H7 (cell line): ENCODE measurements at places on chromosomes 6 and 20.

DNA sequence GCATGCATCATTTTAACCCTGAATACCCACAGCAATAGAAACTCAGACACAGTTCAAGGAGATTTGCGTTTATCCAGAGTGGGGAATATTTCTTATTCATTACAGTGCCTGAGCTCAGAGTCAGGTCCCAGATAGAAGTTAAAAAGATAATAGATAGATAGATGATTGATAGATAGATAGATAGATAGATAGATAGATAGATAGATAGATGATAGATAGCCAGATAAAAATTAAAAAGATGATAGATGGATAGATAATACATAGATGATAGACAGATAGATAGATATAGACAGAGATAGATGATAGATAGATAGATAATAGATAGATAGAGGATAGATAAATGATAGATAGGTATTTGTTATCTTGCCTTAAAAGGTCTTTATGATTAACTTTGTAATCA, 184.7 kb downstream of the MYLK4 start:
- DNase-seq: no peak

DNA sequence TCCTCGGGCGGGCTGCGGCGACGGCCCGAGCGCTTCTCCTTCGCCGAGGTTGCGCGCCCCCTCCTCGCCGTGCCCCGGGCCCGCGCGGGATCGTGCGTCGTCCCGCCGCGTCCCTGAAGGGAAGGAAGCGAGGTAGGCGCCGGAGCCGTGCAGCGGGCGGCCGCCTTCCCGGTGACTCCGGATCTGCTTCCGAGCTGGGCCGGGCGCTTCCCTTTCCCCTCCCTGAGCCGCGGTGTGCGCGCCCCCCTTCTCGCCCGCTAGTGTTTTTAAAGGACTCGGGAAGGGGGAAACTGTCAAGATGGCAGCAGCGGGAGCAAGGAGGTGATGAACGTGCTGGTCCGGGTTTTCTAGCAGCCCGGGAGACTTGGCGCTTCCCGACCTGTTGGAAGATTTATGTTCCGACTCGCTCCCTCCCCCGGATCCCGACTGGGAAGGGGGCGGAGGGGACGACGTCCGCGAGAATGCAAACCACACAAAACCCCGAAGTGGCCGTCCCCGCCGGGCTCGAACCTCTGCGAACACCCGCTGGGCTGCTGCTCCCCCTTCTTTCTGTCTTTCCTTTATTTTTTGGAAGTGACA, 744 bp upstream of the FOXO3 start:
- DNase-seq: peak; percentile 86

DNA sequence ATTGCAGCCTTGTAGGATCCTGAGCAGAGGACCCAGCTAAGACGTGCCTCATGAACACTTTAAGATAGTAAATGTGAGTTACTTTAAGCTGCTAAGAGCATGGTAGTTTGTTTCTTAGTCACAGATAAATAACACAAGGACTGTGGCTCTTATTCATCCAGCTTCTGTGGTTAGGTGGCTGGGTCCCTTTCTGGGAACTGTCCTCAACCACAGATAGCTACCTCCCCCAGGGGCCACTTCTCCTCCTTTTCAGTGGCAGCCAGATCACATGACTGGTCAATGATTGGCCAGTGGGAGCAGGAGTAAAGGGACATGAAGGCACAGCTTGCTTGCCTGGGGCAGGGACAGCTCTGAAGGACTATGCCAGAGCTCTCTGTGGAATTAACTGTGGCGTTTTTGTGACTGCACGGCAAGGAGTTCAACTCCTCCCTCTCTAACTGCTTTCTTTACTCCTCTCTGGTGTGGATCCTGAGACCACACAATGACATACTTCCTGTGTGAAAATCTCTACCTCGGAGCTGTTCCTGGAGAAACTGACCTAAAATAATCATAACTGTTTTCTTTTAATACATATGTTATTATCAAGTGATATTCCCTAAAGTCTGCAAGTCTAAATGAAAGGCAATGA, 76.5 kb downstream of the NRN1 start:
- no peak for DNase-seq

GRCh38 chr6:130366107-130367005, 539 bp downstream of the TMEM200A start:
- peak; percentile 81 for DNase-seq

GRCh38 chr6:69019832-69020231, 384.8 kb downstream of the ADGRB3 start:
- no peak for DNase-seq

DNA sequence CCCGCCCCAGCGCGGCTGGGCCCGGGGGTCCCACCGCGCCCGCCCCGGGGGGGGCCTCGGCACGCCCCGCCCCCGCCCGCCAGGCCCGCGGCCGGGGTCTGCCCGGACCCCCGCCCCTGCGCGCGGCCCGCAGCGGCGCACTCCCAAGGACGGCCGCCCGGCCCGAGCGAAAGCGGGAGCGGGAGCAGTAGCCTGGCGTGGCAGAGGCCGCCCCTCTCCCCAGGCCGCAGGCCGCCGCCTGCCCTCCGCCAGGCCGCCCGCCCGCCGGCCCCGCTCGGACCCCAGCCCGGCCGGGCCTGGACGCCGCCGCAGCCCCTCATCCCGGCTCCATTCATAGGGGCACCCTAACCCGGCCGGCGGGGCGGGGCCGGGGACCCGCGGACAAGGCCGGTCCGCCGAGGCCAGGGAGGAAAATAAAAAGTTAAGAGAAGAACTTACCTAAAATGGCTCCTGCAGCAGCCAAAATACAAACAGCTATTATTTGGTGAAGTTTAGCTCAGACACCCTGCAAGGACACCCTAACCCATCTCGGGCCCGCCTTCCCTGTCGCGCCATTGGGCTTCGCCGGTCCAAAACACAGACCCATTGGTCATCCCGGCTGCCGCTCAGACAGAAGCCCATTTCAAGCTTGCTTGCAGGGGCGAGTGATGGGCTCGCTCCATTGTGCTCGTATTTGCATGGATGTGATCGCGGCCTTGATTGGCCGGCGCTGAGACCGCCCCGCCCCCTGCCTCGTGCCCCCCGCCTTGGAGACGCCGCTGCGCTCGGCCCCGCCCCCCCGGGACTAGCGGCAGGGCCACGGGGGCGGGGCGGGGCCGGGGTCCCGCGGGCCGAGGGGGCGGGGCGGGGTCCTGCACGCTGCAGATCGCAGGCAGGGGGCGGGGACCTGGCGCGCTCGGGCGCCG, at the start of gene CHD6:
Gene CHD6 (minus strand): TSS at position 476 of the 905 bp plus-strand sequence. CDS start 67,040 bp downstream, outside the sequence.
- DNase-seq: peak; percentile 98

DNA sequence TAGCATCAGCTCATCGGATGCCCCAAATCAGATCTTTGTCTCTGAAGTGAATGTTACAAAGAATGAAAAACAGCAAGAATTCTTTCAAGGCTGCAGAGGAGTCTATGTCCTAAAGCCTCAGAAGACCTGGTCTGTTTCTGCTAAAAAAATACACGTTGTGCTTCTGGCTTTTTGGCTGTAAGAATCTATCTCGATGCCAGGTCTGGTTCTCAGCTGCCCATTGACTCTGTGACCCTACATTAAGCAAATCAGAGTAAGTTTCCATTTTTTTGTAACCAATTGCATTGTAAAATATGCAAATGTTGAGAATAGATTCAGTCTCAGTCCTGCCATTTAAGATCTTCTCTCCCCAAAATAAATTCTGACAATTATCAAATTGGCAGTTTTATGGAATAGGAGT, 705.4 kb downstream of the RFPL4B start:
- DNase-seq: no peak

GRCh38 chr6:150622941-150623874, 23.5 kb downstream of the PLEKHG1 start:
- no peak for DNase-seq

- peak; percentile 29 for DNase-seq
These were observed 156.1 kb downstream of the DLL1 start for GRCh38 chr6:170134471-170135440.

DNA sequence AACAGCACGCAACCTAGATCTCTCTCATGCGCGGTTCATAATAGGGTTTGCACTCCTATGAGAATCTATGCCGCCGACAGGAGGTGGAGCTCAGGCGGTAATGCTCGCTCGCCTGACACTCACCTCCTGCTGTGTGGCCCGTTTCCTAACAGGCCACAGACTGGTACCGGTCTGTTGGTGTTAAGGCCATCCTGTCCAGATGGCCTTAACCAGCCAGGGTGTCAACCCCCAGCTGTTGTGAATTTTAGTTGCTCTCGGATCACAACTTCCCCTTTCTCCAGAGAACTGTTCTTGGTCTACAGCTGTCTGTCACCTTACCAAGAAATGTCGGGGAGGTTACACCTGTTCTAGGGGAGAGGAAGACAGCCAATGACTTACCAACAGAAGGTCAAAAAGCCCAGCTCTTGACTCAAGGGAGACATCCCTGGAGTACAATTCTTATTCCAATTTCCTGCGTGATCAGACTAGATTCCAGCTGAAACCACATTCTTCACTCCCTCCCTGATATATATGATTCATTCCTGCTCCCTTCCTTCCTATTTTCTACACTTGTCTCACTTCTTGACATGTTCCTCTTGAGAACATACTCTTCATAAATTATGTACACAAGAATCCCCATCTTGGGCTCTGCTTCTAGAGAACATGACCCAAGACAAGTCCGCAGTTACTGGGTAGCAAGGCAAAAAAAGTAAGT, 23.1 kb upstream of the DNAAF9 start:
- no peak for DNase-seq

DNA sequence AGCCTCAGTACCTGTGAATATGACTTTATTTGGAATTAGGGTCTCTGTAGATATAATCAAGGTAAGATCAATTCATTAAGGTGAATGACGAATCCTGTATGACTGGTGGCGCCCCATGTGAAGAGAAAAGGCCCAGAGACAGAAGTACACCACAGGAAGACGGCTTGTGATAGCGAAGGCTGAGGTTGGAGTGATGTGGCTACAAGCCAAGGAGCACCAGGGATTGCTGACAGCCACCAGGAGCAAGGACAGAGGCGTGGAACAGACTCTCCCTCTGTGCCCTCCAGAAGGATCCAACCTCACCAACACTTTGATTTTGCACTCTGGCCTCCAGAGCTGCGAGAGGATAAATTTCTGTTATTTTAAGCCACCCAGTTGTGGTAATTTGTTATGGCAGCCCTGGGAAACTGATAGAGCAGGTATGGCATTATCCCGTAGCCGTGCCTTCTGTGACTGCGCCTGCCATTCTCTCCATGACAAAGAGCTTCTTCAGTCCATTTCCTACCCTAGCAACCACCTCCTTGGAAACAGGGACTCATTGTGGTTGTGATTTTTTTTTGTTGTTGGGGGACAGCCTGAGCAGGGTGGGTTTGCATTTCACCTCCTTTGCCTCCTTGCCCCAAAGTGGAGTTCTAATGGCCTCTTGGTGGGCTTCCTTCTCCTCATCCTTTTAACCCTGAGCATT, 29.6 kb downstream of the PTK7 start:
- no peak for DNase-seq

DNA sequence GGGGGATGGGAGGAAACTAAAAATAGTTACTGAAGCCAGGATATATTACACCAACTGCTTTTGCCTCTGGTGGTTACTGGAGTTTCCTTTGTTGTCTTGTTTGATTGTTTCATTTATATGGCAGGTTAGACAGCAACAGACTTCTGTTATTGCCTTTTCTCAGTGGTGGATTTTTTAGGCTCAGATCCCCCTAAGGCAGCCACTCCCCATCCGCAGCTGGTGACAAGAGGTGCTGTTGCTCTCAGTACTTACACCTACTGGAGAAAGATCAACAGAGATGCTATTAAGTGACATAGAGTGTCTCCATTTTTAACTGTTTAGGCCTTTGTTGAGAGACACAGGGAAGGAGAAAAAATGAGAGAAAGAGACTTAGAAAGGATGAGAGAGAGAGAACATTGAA, 552.1 kb downstream of the PKHD1 start:
- DNase-seq: no peak

- DNase-seq: no peak
These were observed 54.8 kb downstream of the CD164 start for GRCh38 chr6:109327491-109327890.

DNA sequence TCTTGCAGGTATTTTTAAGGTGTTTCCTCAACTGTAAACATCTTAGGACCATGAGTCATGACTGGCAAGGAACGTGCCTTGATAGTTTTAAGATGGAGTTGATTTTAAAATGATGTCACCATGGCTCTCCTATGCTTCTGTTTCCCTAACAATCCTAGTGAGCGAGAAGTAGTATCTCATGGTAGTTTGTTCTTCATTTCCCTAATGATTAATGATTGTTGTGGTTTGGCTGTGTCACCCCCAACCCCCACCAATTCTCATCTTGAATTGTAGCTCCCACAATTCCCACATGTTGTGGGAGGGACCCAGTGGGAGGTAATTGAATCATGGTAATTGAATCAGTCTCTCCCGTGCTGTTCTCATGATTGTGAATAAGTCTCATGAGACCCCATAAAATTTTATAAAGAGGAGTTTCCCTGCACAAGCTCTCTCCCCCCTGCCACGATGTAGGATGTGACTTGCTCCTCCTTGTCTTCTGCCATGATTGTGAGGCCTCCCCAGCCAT, 16.8 kb upstream of the BNIP5 start:
- no peak for DNase-seq

DNA sequence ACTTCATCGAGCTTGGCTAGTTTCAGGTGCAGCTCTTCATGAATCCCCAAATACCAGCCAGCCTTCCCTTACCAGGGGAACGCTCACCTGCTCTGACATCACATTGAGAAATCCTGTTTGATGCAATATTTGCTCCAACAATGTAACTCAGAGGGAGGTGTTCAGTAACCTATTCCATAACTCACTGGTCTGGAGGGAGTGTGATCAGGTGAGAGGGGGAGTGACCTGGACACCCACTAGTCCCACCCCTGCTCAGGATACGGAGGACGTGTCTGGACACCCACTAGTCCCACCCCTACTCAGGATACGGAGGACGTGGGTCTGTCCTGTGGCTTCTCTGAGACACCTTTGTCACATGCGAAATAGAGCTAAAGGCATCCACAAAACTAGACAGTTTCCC, 70.3 kb downstream of the HUS1B start:
- DNase-seq: no peak

DNA sequence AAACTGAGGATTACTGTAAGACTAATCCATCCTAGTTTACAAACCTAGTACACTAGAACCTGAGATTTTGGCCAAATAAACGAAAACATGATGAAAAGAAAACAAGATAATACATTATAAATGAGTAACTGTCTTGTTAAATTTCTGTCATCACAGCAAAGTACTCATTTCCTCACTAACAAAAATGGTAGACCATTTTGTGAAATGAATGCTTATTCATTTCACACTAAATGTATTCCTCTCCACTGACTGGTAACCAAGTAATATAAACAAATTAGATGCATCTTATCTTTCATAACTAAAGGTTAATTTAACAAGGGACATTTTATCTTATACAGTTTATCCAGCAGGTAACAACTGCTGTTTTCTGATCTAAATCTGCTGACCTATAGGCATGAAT, 143.7 kb downstream of the REV3L start:
- no peak for DNase-seq

- no peak for DNase-seq
These were observed 101.2 kb upstream of the COL21A1 start for GRCh38 chr6:56348578-56348977.

DNA sequence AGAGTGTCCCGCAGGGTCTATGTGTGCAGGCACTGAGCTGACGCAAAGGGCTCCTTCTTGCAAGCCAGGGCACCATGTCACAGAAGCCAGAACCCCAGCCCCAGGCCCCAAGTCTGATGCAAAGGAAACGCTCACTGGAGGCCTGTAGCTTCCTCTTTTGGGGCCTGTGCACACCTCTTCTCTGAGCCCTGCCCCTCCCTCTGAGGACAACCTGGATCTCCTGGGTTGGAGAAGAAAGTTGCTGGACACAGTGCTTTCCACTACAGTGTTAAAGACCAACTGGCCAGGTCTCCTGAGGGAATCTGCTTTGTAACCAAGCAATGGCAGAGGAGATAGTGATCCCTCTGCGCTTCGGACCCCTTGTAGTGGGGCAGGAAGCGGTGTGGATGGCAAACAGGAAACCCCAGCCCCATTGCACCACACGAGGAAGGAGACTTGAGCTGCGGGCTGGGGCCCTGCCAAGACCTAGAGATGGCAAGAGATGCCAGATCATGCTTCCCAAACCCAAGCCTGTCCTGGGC, 90.0 kb downstream of the PRND start:
- DNase-seq: no peak
